ENCODE measurements at places on chromosomes 5 and 9. TPM values are rescaled to one million over a fixed set of nuclear protein-coding genes. Genes with fewer than 3 reads are reported as not detected.
A peak's percentile ranks its signal among the peaks of the same experiment; 100 is the strongest.

SPINK6 gene
- not detected for total RNA-seq

HAPLN1 gene
- total RNA-seq, result 248 TPM

KCNV2 gene
- total RNA-seq, result not detected

PCYOX1L gene
- total RNA-seq, result 11.1 TPM

EPB41L4B gene
- 4.1 TPM for total RNA-seq

ORM2 gene
- total RNA-seq, result not detected

GABRA1 gene
- not detected for total RNA-seq

DNA sequence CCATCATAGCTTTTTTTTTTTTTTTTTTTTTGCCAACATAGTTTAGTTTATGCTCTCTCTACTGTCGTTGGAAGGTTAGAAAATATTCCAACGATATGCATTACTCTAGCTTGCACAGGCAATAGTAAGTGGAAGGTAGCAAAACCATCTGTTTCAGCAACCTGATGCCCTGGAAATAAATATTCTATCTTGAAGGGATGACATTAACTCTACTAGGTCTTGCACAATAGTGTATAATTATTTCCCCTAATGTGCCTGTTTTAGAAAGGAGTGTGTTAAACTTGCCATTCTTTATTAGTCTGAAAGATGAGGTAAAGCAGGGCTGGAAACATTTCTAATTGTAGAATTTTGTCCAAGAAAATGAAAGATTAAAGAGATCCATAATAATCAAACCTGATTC is 111.0 kb downstream of the PCSK5 start:
- DNase-seq, result no peak
- H3K27ac ChIP-seq, result no peak overlapping the region
- H3K4me3 ChIP-seq, result no peak overlapping the region

- DNase-seq, result no peak
- H3K4me3 ChIP-seq, result no peak overlapping the region
Observed at GRCh38 chr9:35948901-35949318, 9.0 kb downstream of the OR2S2 start.

- no peak overlapping the region for H3K4me3 ChIP-seq
- no peaks in the 10 kb centered on the region for H3K36me3 ChIP-seq
- H3K27ac ChIP-seq, result peak overlapping the region; percentile 9
- DNase-seq, result no peak
Observed at GRCh38 chr5:36238502-36239295, 3.0 kb downstream of the NADK2 start.

DNA sequence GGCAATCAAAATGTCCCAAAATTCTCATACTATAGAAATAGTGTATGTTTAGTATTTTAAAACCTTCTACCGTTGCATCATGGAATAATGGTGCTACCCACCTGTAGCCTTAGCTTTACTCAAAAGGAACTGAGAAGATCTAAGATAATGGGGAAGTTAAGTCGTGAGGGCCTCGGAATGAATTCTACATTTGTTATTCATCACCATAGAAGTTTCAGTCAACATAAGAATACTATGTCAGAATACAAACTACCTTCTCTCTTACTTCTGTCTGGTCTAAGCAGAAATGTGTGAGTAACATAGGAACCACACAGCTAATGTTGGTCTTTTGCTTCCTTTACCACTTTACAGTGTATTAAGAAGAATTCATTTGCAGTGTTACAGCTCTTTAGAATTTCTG is 43.2 kb downstream of the RFK start:
- peaks cover 9% of the 10 kb centered on the region for H3K27me3 ChIP-seq
- H3K27ac ChIP-seq, result no peak overlapping the region
- H3K36me3 ChIP-seq, result no peaks in the 10 kb centered on the region
- H3K4me1 ChIP-seq, result no peaks in the 10 kb centered on the region
- no peak for DNase-seq
- no peak overlapping the region for H3K4me3 ChIP-seq

DNA sequence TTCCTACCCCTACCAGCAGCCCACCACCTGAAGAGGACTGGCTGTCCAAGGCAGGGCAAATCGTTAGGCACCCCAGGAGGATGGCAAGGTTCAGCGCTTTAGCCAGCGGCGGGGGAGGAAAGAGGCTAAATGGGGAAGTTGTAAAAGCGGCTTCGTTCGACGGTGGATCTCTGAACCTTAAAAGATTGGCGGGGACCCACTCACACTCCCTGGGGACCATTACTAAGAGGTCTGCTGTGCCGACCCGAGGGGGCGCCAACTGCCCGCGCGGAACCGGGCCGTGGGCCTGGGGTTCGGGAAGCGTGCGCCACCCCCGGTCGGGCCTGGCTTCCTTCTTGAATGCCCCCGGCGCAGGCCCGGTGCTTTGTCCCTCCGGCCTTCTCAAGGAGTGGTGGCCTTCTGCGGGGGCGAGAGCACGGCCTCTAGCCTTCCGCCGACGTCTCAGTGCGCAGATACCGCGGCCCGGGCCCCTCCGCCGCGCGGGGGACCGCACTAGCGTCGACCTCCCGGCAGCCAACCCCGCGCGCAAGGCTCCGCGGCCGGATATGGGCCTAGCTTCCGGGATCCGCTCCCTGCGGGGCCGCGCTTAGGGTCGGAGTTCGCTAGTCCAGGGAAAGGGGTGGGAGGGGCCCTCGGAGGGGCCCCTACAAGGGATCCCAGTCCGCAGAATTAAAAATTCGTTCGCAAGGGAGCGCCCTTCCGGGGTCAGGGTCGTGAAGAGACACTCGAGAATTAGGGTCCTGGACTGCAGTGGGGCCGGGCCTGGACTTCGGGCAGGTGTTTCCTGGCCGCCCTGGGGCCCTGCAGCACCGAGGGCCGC is 10.5 kb downstream of the NR2F1-AS1 start:
- no peak for DNase-seq
- H3K27ac ChIP-seq, result no peak overlapping the region
- H3K27me3 ChIP-seq, result no peaks in the 10 kb centered on the region
- no peak overlapping the region for H3K4me3 ChIP-seq
- H3K36me3 ChIP-seq, result peaks cover 2% of the 10 kb centered on the region

GRCh38 chr9:136939996-136940525 is 4.5 kb downstream of the FBXW5 start:
- no peaks in the 10 kb centered on the region for H3K27me3 ChIP-seq
- H3K4me3 ChIP-seq, result no peak overlapping the region
- peaks cover 6% of the 10 kb centered on the region for H3K4me1 ChIP-seq
- peaks cover 12% of the 10 kb centered on the region for H3K36me3 ChIP-seq

GRCh38 chr9:132575005-132575609 is 7.3 kb upstream of the BARHL1 start:
- no peak for DNase-seq
- peaks cover 55% of the 10 kb centered on the region for H3K27me3 ChIP-seq
- H3K4me1 ChIP-seq, result peaks cover 6% of the 10 kb centered on the region
- H3K4me3 ChIP-seq, result no peak overlapping the region

DNA sequence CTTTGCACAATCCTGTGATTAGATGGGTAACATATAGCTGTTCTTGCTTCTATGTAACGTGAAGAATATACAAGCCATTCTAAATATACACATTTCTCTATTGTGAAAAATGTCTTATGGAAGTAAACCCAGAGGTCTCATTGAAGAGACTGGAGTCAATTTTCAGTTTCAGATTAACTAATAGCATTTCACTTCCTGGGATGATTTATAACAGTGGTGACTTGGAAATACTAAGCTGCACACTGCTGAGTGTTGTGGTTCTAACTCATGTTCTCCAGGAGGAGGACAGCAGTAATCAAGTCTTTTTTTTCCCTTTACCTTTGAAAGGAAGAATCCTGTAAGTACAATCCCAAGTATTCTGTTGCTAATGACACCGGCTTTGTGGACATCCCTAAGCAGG is 3.3 kb downstream of the CTSL start:
- H3K36me3 ChIP-seq, result peaks cover 25% of the 10 kb centered on the region
- H3K4me1 ChIP-seq, result peaks cover 26% of the 10 kb centered on the region
- H3K4me3 ChIP-seq, result no peak overlapping the region
- no peak for DNase-seq

- H3K27ac ChIP-seq, result no peak overlapping the region
- no peak overlapping the region for H3K4me3 ChIP-seq
- peaks cover 12% of the 10 kb centered on the region for H3K36me3 ChIP-seq
- peaks cover under 1% of the 10 kb centered on the region for H3K4me1 ChIP-seq
Observed at GRCh38 chr9:111754800-111755199, 39.9 kb downstream of the SHOC1 start.

GRCh38 chr9:114047717-114048116 is 30.4 kb downstream of the AMBP start:
- no peak for DNase-seq
- H3K4me3 ChIP-seq, result no peak overlapping the region
- H3K36me3 ChIP-seq, result peaks cover 43% of the 10 kb centered on the region
- H3K27me3 ChIP-seq, result no peaks in the 10 kb centered on the region
- H3K4me1 ChIP-seq, result no peaks in the 10 kb centered on the region
- no peak overlapping the region for H3K27ac ChIP-seq

- no peak for DNase-seq
- no peak overlapping the region for H3K4me3 ChIP-seq
- peaks cover 10% of the 10 kb centered on the region for H3K4me1 ChIP-seq
- no peaks in the 10 kb centered on the region for H3K36me3 ChIP-seq
- H3K27me3 ChIP-seq, result peaks cover 5% of the 10 kb centered on the region
Observed at GRCh38 chr9:81522716-81523551, 166.4 kb downstream of the TLE1 start.
